ENCODE measurements at places on chromosomes 1 and 21. TPM values are rescaled to one million over a fixed set of nuclear protein-coding genes. Genes with fewer than 3 reads are reported as not detected.

F5 gene
- 0.09 TPM for total RNA-seq

BRINP2 gene
- 0.18 TPM for total RNA-seq

FAM3B gene
- not detected for total RNA-seq

CITED4 gene
- 39.5 TPM for total RNA-seq

GUCA2B gene
- total RNA-seq = not detected

GNG4 gene
- total RNA-seq = 14.2 TPM

FAM229A gene
- total RNA-seq = 3.2 TPM

RAB3B gene
- 10.4 TPM for total RNA-seq

GJC2 gene
- 0.66 TPM for total RNA-seq

GNAT2 gene
- total RNA-seq = not detected

C8A gene
- total RNA-seq = not detected

DNASE2B gene
- total RNA-seq = not detected

LCE1E gene
- not detected for total RNA-seq

PAPPA2 gene
- total RNA-seq = not detected

CFAP107 gene
- total RNA-seq = not detected

USP24 gene
- total RNA-seq = 16.1 TPM

ANKRD35 gene
- total RNA-seq = not detected

MYBPHL gene
- not detected for total RNA-seq

PEX19 gene
- 26.0 TPM for total RNA-seq

ADAMTS1 gene
- total RNA-seq = 0.15 TPM

NIBAN1 gene
- total RNA-seq = 1.1 TPM

TEX38 gene
- total RNA-seq = not detected

OR10R2 gene
- not detected for total RNA-seq

LCE2C gene
- total RNA-seq = not detected

BACE2 gene
- total RNA-seq = 21.5 TPM

ZSCAN20 gene
- total RNA-seq = 1.9 TPM

DCDC2B gene
- total RNA-seq = not detected

IL19 gene
- total RNA-seq = not detected

WNT3A gene
- 0.08 TPM for total RNA-seq

SPATA45 gene
- not detected for total RNA-seq

RYR2 gene
- total RNA-seq = 0.13 TPM

MMP23B gene
- 1.5 TPM for total RNA-seq

RSPH1 gene
- 1.1 TPM for total RNA-seq

OR2L5 gene
- not detected for total RNA-seq

LCE3D gene
- total RNA-seq = 1.8 TPM

CDC42BPA gene
- 10.6 TPM for total RNA-seq

PLA2G2F gene
- not detected for total RNA-seq

UTS2 gene
- not detected for total RNA-seq

LRRC71 gene
- 0.24 TPM for total RNA-seq

CD1B gene
- not detected for total RNA-seq

ALPL gene
- total RNA-seq = 0.14 TPM

HRNR gene
- total RNA-seq = not detected

TRAF5 gene
- total RNA-seq = 8.5 TPM

BSDC1 gene
- 22.5 TPM for total RNA-seq

RHD gene
- not detected for total RNA-seq

CTSS gene
- total RNA-seq = 18.4 TPM

CLCC1 gene
- 17.1 TPM for total RNA-seq

OR2L13 gene
- total RNA-seq = not detected

FCRL1 gene
- not detected for total RNA-seq

CELA3A gene
- not detected for total RNA-seq
